ENCODE measurements at places on chromosomes 2 and 18.
A peak's percentile ranks its signal among the peaks of the same experiment; 100 is the strongest.

DNA sequence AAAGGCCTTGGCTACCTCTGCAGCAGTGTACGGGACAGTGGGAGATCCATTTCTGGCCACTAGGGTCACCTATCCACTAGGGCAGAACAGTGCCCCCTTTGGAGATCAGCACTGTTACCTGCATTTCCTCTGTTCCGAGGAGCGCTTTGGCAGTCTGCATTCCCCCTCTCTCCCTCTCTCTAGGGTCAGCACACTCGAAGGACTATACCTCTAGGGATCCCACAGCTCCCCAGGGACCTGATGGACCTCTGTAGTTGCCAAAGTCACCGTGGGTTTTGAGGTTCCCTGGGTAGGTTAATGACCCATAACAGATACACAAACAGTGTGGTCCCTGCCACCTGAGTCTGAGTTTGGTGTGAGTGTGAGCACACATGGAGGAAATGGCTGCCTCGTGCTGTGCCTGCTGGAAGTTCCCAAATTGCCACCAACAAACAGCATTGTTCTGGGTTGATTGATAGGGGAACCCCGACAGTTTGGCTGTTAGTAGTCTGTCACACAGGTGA, 99.8 kb upstream of the VWC2L start:
- no peak for DNase-seq

DNA sequence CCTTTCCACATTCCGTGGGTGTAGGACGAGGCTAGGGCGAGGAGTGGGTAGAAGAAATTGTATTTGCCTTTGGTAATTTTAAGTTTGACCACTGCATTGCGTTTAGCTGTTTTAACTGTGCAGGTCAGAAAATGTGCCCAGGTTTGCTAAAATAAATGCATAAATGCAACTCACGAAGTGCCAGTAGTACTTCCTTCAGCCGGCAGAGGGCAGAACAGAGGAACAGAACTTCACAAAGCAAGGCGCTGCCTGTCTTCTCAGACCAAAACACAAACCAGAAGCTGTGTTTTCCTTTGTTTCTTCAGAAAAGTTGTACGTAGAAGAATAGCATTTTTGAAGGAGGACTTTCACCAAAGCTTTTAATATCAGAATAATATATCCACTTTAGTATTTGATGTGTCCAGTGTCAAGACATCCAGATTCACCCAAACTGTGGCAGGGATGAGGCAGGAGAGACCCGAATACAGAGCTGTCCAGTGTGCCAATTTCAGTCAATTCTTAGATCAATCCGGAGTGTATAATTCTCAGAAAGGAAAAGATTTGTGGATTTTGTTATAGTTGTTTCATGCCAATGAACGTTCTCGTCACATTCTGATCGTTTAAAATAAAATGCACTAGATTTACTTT, 348.6 kb downstream of the DLGAP1 start:
- peak; percentile 58 for DNase-seq

DNA sequence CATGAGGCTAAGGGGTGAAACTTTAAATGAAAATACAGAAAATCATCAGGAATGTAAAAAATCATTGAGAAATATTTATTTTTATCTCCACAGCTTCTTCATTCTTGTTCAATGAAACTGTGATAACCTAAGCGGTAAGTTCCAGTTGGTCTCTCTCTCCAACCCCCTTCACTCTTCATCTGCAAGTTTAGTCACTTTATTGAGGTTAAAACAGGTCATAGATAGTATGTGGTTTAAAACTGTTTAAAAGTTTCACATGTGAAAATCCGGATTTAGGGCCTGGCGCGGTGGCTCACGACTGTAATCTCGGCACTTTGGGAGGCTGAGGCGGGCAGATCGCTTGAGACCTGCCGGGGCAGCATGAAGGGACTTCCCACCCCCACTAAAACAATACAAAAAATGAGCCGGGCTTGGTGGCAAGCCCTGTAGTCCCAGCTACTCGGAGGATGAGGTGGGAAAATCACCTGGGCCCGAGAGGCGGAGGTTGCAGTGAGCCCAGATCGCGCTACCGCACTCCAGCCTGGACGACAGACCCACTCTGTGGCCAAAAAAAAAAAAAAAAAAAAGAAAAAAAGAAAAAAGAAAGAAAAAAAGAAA, 1.6 kb upstream of the PHLPP1 start:
- no peak for DNase-seq

GRCh38 chr2:64865073-64865830, 123.9 kb upstream of the SLC1A4 start:
- DNase-seq, result peak; percentile 81

DNA sequence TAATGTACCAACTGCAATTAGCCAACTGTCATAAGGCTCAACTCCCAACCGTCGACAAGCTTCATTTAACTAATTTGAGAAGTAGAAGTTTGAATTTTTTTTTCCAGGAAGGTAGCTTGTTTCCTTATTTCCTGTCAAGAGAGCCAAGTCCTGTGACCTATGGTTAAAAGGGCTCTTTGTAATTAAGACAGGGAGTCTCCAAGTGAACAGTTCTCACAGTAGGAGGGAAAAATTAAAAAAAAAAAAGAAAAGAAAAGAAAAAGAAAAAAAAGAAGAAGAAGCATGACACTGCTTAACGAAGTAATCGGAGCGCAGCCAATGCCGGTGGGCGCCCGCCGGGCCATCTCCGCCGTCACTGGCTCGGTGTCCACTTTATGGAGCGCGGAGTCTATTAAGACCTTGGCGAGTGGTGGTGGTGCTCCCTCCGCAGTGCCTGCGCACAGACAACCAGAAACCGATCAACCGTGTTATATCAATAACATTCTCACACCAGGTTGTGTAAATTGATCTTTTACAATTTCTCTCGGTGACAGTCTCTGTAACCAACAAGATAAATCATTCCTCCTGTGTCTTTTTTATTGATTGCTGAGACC, 197.2 kb upstream of the POU3F3 start:
- no peak for DNase-seq

- DNase-seq, result no peak
These were observed 60.4 kb downstream of the KIAA1328 start for GRCh38 chr18:36889321-36889720.

DNA sequence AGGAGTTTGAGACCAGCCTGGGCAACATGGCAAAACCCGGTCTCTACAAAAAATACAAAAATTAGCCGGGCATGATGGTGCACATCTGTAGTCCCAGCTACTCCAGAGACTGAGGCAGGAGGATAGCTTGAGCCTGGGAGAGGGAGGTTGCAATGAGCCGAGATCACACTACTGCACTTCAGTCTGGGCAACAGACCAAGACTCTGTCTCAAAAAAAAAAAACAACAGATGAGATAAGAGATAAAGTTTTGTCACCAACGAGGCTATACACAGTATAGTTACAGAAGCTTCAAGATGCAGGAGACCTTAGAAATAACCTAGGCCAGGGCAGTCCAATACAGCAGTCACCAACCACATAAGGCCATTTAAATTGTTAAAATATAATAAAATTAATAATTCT, 9.4 kb downstream of the FAM124B start:
- no peak for DNase-seq

GRCh38 chr18:70227438-70227837, 22.0 kb upstream of the RTTN start:
- no peak for DNase-seq

- DNase-seq, result no peak
These were observed 27.3 kb downstream of the ZAP70 start for GRCh38 chr2:97740590-97741182.

GRCh38 chr18:22088029-22088428, 81.4 kb upstream of the GATA6 start:
- DNase-seq, result no peak

DNA sequence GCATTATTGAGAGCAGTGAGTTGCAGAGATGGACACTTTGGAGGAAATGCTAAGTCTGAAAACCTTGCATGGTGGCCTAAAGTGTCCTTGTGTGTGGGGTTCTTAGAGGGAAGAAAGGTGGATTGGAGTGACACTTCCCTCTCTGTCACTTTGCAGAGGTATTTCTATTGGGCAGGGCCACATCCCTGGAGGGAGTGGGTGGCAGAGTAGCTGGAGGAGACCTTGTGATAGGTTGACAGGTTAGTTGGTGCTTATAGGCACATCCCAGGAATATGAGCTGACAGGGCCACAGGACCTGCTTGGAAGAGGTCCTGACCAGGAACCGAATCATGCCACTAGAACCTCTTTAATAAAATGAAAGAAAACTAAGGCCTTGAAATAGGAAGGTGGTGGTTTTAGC, 972 bp upstream of the IGFBP5 start:
- no peak for DNase-seq

DNA sequence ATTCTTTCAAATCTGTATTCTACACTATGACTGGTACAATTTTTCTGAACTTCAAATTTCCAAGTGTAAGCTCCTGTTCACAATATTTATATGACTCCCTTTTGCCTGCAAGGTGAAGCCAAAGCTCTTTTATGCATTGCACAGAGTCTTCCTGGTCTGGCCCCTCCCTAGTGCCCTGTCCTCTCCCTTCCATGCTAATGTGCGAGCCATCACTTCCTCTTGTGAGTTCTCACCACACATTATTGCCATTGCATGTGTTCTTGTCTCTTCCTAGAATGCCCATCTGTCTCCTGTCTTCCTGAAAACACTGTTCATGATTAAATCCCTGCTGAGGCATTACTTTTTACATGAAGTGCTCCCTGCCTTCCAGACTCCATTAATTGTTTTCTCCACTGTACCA, 169.9 kb downstream of the MC4R start:
- DNase-seq, result no peak

DNA sequence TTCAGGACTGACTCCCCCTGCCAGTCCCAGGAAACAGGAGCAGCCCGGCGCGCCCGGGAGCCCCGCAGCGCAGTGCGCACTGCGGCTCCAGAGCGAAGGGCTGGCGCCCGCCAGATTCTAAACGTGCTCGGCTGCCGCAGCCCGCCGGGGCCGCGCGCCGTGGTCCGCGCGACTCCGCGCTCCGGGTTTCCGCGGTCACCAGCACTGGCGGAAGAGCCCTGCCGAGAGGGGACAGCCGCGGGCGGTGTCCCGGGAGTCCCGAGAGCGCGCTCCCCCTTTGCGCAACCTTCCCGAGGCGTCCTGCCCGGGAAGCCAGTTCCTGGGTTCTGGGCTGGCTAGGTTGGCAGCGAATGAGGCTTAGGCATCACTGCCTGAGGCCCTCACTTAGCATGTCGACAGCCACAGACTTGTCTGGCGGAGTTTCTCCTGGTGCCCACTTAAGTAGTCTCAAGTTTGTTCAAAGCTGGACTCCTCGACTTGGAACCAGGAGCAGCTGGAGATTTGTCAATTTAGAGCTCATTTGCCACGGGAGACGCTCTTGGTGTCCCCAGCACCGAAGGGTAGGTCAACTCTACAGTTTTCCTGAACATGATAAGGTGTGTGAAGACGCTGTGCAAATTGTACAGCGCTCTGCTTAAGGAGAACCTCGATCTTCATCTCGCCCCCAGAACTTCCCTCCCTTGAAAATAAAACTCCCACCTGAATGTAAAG, 1.5 kb upstream of the VSNL1 start:
- peak; percentile 40 for DNase-seq

GRCh38 chr2:177419274-177419673, 26.7 kb downstream of the AGPS start:
- DNase-seq, result peak; percentile 80

DNA sequence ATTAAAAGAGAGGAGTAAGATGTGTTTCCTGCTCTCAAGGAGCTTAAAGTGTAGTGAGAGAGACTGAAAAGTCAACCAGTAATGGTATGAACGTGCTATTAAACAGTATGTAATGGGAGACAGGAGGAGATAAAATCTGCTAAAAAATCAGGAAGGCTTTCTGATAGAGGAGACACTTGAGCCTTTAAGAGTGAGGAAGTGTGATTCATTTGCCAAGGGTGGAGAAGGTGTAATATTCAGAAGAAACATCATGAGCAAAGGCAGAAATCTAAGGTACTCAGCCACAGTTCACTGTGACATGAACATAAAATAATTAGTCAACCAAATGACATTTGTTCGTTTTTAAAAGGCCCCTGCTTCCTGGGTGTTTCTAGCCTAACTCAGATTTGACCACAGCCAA, 137.8 kb upstream of the SKOR2 start:
- DNase-seq, result no peak

DNA sequence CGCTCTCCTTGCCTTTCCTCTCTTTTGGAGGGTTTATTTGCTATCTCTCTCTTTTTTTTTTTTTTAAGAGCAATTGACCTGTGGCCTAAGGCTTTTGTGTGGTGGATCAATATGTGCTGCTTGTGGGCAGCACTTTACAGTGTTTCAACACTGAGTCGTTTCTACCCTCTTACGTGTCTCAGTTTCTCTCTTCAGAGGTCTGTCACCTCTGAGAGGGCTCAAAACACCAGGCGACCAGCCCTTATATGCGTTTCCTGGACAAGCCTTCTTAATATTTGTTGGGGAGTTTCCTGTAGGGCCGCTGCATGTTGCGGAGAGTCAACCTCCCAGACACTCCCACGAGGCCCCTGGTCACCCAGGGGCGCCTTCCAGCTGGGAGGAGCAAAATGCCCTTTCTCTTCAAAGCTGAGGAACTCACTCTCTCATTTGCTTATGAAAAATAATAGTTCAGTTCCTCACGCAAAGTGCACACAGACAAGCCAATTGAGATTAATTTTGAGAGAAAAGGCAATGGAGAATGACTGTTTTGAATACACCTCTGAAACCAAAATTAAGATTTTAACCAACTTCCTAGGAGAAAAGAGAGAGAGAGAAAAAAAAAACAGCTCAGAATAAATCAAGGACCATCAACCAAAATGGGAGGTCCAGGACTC, 96.3 kb upstream of the B3GNT2 start:
- no peak for DNase-seq

DNA sequence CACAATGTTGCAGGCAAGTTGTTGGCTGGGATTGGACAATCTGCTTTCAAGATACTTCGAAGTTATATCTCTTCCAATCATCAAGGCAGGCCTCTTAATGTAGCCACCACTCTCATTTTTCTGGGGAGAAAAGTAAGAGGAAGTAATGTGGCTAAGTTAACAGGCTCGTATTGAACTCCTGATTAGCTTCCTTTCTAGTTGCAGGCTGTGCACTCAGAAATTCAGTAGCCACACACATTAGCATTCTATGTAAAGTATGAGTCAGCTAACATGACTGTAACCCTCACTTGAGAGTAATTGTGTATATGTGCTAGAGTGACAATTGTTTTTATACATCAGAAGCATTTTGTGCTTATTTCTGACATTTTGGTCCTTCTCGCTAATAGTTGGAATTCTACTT, 3.3 kb downstream of the TWSG1 start:
- DNase-seq, result peak; percentile 18

DNA sequence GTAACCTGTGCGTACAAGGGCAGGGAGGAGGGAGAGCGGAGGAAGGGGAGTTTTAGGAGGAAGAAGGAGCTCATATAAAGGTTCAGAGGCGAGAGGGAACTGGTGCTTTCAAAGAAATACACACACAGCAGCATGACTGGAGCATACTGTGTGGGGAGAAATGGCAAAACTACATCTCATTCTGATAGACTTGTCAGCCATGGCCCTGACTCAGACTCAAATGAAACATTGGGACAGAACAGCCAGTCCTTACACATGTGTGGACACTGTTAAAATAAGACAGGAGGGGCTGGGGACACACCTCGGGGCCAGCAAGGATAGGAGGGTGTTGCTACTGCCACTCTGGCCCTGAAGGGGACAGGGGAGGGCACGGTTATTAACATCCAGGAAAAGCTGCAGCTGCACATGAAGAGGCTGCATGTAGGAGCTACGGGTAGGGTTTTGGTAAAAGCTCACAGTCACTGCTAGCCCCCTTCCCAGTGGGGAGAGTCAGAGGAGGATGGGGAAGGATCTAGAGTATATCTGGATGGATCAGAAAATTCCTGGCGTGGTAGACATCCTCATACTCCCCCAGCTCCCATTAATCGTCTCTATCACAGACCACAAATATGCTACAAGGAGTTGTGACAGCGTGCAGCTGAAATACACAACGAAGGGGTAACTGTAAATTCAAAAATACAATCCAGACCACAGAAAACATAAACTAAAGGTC, 110.5 kb downstream of the GATA6 start:
- peak; percentile 89 for DNase-seq

All from AG10803 (cell line).